Cardiac fibroblast (primary cell): ENCODE measurements at places on chromosomes 16 and 17.
A peak's percentile ranks its signal among the peaks of the same experiment; 100 is the strongest.

DNA sequence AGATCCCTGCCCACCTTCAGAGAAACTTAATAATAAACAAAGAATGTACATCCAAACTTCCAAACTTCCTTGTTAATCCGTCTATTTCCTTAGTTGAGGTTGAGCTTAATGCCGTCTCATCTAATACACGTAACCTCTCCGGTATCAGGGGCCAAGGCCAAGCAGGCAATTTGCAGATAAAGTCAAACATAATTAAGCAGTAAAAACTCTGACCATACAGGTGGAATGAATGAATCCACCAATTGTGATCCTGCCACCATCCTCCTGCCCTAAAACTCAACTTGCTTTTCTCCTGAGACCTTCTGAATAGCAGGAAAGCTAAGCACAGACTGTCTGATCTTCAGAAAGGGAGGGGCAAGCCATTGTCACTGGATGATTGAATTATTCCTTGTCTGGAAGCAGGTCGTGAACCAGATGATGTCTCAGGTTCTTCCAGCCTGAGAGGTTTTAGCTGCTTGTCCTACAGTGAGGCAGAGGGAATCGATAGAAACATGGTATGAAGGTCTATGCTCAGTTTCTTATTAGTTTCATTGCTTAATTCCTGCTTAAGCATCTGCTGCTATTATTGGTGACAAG lies 1111.8 kb upstream of the EEF2KMT start:
- DNase-seq = no peak

- DNase-seq = no peak
Measured at GRCh38 chr17:1110541-1110861, 69.3 kb downstream of the ABR start.

- DNase-seq = peak; percentile 10
Measured at GRCh38 chr17:42798011-42798382, 507 bp downstream of the COA3 start.

- DNase-seq = no peak
Measured at GRCh38 chr17:41835800-41836549, at the start of gene NT5C3B. NT5C3B (minus strand) TSS chr17:41836232; CDS start chr17:41836193, 39 bp downstream.

GRCh38 chr17:75695141-75695829 lies 26.0 kb upstream of the ITGB4 start:
- DNase-seq = no peak

- DNase-seq = no peak
Measured at GRCh38 chr17:44965481-44966234, 2.4 kb downstream of the C1QL1 start.

- DNase-seq = no peak
Measured at GRCh38 chr16:69382421-69382820, 3.4 kb downstream of the TERF2 start.

- DNase-seq = peak; percentile 93
Measured at GRCh38 chr16:67884684-67885083, at the start of gene NRN1L. NRN1L (plus strand) TSS chr16:67884885; CDS start chr16:67884904, 19 bp downstream.

- DNase-seq = no peak
Measured at GRCh38 chr17:5045496-5045895, 10.3 kb upstream of the SLC52A1 start.

- DNase-seq = no peak
Measured at GRCh38 chr17:79201119-79201518, 126.5 kb downstream of the ENGASE start.

GRCh38 chr17:77153999-77154586 lies 13.3 kb downstream of the SEC14L1 start:
- DNase-seq = no peak

- no peak for DNase-seq
Measured at GRCh38 chr17:47791025-47791424, 30.6 kb downstream of the OSBPL7 start.

- peak; percentile 31 for DNase-seq
Measured at GRCh38 chr16:3095869-3096268, 3.2 kb downstream of the ZSCAN10 start.

DNA sequence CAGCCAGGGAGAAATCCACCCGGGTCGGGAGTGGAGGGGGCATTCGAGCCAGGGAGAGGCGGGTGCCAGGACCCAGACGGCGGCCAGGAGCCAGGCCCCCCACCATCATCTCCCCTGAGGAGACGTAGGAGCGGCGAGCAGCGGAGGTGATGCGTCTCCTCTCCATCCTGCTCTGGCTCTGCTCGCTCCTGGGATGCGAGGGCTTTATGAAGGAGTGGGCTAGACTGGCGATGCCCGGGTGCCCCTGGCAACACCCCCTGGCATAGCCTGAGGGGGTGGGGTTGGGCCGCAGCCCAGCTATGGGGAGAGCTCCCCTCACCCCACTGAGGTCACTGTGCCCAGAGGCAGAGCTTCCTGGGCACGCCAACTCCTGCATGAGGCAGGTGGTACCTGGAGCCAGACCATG lies at the start of gene GFAP:
GFAP (minus strand) TSS at position 180 of the 406 bp plus-strand sequence; CDS start at position 166, 14 bp downstream.
- DNase-seq = no peak

- no peak for DNase-seq
Measured at GRCh38 chr16:55435387-55435786, 43.6 kb upstream of the MMP2 start.

GRCh38 chr17:58232707-58233156 lies 5.7 kb upstream of the LPO start:
- peak; percentile 66 for DNase-seq

- DNase-seq = no peak
Measured at GRCh38 chr17:44781551-44782325, 22.9 kb downstream of the ADAM11 start.

DNA sequence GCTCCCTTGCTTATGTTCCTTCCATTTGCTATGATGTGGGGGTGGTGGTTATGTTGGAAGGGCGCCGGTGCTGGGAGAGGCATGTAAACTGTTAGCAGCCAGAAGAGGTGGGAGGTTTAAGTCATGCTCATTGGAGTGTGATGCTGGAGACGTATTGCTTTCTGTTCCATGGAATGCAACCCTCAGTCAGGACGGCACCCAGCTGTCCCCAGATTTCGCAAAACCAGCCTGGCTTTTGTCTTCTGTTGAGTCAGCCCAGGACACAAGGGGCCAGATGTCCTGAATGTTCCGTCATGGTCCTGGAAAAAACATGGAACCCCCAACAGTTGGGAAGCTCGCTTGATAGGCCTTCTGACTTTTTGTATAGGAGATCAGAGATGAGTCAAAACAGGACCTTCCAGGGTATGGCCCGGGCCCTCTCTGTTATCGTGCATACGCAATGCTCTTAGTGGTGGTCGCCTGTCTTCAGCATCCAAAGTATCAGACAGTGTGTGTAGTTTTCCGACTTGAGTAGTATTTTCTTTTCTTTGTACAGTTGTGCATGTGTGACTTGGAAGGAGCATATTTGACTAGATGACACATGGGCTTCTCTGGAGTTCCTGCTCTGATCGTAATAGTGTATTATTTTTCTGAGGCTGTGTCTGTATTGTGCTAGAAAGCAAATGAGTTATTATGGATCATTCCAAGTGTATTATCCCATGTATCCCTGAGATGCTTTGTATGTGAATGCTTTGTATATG lies 201.9 kb downstream of the SNX29 start:
- DNase-seq = peak; percentile 73

DNA sequence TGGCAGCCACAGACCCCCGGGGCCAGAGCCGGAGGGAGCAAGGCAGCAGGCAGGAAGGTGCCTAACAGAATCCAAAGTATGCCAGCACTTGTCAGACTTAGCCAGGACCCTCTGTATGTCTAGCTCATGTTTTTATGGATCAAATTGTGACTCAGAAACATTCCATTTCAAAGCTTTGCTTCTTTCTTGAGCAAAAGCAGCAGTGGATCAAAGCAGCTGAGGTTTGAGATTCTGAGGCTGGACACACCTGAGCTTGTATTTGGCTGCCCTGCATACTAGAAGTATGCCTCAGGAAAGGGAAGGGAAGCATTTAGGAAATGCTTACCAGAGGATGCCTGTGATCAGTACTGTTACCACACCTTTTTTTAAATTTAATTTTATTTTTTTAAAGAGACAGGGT lies 5.7 kb upstream of the MYO1C start:
- DNase-seq = no peak

GRCh38 chr16:72066747-72067146 lies 3.7 kb downstream of the HPR start:
- peak; percentile 75 for DNase-seq

- DNase-seq = peak; percentile 92
Measured at GRCh38 chr17:32275060-32276042, 9.7 kb downstream of the RHBDL3 start.

- DNase-seq = peak; percentile 41
Measured at GRCh38 chr16:65667011-65667578, 545.2 kb upstream of the CDH11 start.

- no peak for DNase-seq
Measured at GRCh38 chr16:47611042-47611441, 149.9 kb downstream of the PHKB start.

GRCh38 chr16:50645563-50646220 lies 35.4 kb downstream of the SNX20 start:
- DNase-seq = no peak

DNA sequence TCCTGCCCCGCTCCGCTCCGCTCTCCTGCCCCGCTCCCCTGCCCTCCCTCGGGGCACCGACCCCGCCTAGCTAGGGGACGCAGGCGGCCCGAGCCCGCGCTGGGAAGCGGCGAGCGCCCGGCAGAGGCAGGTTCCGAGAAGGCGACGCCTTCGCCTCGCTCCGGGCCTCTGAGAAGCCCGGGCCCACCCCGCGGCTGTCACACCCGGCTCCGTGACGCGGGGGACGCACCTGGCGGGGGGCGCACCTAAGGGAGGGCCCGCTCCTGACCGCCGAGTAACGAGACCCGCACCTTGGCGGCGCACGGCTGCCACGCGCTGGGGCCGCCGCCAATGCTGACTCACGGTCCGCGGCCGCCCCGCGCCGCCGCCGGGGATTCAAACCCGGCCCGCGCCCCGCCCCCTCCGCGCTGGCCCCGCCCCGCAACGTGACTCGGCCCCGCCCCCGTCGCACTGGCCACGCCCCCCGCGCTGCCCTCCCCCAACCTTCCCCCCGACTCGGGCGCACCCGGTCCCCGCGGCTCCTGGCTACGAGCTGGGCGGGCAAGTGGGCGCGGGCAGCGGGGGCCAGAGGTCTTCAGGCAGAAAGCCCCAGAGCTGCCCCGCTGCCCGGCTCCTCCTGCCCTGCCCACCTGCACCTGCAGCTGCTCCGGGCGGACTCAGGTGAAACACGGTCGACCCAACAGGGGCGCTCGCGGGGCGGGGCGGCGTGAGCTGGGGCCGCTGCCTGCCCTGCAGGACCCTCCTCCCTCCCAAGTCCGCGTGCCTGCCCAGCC lies 27.8 kb downstream of the GNPTG start:
- DNase-seq = peak; percentile 53

GRCh38 chr17:53942436-53942835 lies 119.7 kb downstream of the KIF2B start:
- DNase-seq = no peak

- peak; percentile 12 for DNase-seq
Measured at GRCh38 chr17:3695723-3696411, at the start of gene P2RX5. P2RX5 (minus strand) TSS chr17:3696155; CDS start chr17:3696005, 150 bp downstream.

- DNase-seq = no peak
Measured at GRCh38 chr17:5695480-5695879, 111.2 kb upstream of the NLRP1 start.

DNA sequence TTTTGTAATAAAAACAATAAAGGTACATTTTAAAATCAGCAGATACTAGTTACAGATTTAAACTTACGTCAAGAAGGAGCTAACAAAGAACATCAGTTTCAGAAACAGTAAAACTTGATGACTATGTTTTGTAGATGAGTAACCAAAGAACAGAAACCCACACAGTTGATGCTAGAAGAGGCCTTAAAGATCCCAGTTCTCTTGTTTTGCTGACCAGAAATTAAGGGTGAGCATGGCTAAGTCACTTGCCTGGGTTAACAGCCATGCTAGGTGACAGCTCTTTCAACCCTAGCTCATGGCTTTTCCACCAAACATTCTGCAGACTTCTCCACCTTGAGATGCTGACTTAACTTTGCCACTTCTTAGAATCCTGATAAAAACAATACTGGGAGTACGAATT lies 26.4 kb downstream of the STX8 start:
- DNase-seq = no peak

- no peak for DNase-seq
Measured at GRCh38 chr17:78825696-78826095, 14.9 kb downstream of the USP36 start.

DNA sequence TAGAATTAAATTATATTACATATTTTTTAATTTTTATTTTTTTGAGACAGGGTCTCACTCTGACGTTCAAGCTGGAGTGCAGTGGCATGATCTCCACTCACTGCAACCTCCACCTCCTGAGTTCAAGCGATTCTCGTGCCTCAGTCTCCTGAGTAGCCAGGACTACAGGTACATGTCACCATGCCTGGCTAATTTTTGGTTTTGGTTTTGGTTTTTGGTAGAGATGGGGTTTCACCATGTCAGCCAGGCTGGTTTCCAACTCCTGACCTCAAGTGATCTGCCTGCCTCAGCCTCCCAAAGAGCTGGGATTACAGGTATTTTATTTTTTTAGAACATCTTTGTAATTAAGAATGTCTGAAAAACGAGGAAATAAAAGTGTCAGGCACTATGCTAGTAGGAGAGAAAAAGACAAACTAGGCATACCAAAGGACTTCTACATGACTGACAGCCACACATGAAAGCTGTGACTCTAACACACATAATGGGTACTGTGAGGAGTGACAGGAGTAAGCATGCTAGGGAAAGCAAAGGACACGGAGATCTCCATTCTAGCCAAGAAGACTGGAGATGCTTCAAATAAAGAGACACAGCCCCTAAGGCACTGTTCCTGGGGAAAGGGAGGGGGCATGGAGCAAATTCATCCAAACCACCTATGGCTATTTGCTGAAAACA lies 7.3 kb downstream of the GNA13 start:
- DNase-seq = no peak

DNA sequence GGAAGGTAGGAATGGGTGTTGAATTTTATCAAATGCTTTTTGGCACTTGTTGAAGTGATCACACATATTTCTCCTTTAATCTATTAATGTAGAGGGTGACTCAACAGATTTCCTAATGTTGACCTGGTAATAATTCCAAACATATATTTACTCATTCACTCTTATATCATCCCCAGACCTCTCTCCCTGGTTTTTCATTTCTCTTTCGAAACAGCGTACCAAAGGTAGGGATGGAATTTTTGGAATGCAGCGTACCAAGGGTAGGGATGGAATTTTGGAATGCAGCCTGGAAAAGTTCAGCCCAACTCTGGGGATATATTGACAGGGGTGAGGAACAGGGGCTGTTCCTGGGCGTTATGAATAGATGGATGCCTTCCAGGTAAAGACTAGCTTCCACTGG lies 7.3 kb downstream of the KIF18B start:
- DNase-seq = peak; percentile 65

- DNase-seq = peak; percentile 12
Measured at GRCh38 chr17:32020943-32021614, 13.9 kb downstream of the LRRC37B start.

DNA sequence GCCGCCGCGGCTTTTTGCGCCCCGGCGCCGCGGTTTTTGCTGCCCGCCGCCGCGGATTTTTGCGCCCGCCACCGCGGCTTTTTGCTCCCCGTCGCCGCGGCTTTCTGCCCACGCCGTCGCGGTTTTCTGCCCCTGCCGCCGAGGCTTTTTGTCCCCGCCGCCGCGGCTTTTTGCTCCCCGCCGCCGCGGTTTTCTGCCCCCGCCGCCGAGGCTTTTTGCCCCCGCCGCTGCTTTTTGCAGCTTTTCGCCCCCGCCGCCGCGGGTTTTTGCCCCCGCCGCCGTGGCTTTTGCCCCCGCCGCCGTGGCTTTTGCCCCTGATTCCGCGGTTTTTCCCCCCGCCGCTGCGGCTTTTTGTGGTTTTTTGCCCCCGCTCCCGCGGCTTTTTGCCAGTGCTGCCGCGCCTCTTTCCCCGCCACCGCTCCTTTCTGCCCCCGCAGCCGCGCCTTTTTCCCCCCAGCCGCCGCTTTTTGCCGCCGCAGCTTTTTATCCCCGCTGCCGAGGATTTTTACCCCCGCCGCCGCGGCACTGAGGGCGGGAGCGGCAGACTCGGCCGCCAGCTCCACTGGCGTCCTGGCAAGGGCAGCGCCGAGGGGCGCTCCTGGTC lies 518.6 kb upstream of the WSB1 start:
- DNase-seq = no peak
